ENCODE measurements at places on chromosomes 12 and 14. TPM values are rescaled to one million over a fixed set of nuclear protein-coding genes. Genes with fewer than 3 reads are reported as not detected.

HPD gene
- not detected for total RNA-seq

KLHDC1 gene
- 3.6 TPM for total RNA-seq

TAS2R19 gene
- total RNA-seq: 11.1 TPM

HVCN1 gene
- 2.7 TPM for total RNA-seq

EIF2B1 gene
- 66.2 TPM for total RNA-seq

KLRG1 gene
- total RNA-seq: 1.1 TPM

UNC79 gene
- total RNA-seq: 0.18 TPM

REP15 gene
- total RNA-seq: 5.0 TPM

LRTM2 gene
- not detected for total RNA-seq

DBX2 gene
- not detected for total RNA-seq

KCNA1 gene
- total RNA-seq: not detected

WSCD2 gene
- not detected for total RNA-seq

ACRBP gene
- total RNA-seq: 0.46 TPM

Measured in smooth muscle cell of the umbilical artery (primary cell).